ENCODE measurements at places on chromosomes 4 and X.

- no peak for DNase-seq
These were observed 4.8 kb downstream of the NOCT start for GRCh38 chr4:139020384-139020783.

- no peak for DNase-seq
These were observed 2.5 kb downstream of the MYL5 start for GRCh38 chr4:676871-677235.

- no peak for DNase-seq
These were observed 31.9 kb downstream of the NPFFR2 start for GRCh38 chr4:72063726-72064125.

GRCh38 chrX:151722241-151722846, 6.5 kb downstream of the FATE1 start:
- no peak for DNase-seq

GRCh38 chr4:175034007-175034406, 115.8 kb downstream of the ADAM29 start:
- no peak for DNase-seq

DNA sequence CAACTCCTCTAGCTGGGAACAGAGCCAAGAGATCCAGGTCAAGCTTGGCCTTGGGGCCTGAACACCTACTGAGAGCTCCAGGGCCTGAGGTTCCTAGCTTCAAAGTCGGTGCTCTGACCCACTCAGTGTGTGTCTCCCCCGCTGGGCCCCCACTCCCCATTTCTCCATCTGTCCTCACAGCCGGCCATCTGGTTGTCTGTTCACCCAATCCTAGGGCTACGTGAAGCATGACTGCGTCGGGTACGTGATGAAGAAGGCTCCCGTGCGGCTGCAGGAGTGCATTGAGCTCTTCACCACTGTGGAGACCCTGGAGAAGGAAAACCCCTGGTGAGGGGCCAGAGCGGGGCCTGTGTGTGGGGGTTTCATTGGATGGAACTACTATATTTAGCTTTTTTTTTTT, 12.3 kb downstream of the USP11 start:
- DNase-seq = no peak
